ENCODE measurements at places on chromosomes 2 and 18.

- DNase-seq = no peak
Measured at GRCh38 chr2:168159754-168160585, 87.4 kb downstream of the STK39 start.

GRCh38 chr18:8529609-8530008 lies 79.6 kb upstream of the RAB12 start:
- DNase-seq = no peak

DNA sequence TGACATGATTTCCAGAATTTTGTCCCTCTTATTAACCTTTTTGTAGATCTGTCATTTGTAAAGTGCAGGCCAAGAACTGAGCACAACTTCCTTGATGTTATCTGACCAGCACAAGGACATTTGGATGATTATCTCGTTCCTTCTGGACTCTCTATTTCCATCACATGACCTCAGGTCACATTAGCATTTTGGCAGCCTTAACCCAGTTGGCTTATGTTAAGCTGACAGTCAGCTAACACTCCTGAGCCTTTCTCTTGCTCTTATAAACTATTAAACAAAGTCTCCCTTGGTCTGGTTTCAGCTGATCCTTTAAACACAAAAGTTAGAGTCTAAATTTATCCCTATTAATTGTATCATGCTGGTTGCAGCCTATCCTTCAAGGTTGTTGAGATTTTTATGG lies 167.2 kb upstream of the RBBP8 start:
- no peak for DNase-seq

DNA sequence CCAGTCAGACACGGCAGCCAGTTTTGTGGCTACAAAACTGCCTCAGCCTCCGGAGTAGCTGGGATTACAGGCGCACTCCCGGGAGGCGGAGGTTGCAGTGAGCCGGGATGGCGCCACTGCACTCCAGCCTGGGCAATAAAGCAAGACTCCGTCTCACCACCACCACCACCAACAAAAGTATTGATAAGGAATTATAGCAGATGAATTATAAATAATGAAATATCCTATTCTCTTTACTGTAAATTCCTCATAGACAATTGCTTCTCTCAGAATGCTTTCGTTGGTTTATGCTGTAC lies 1.4 kb upstream of the FAM161A start:
- DNase-seq = no peak

DNA sequence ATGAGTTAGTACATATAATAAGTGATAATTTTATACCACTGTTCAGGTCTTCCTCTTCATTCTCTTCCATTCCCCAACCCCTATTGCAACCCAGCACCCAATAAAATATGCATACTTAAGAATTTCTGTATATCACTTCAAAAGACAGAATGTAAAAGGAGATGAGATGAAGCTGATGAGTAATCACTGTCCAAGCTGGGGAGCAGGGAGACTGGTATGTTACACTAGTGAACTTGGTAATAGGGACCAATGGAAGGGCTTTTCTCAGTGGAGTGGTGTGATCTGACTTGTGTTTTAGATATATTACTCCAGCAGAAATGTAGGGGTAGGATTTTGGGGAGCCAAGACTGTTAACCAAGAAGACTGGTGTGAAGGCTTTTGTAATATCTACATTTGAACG lies 18.0 kb upstream of the ARHGAP28 start:
- DNase-seq = no peak

DNA sequence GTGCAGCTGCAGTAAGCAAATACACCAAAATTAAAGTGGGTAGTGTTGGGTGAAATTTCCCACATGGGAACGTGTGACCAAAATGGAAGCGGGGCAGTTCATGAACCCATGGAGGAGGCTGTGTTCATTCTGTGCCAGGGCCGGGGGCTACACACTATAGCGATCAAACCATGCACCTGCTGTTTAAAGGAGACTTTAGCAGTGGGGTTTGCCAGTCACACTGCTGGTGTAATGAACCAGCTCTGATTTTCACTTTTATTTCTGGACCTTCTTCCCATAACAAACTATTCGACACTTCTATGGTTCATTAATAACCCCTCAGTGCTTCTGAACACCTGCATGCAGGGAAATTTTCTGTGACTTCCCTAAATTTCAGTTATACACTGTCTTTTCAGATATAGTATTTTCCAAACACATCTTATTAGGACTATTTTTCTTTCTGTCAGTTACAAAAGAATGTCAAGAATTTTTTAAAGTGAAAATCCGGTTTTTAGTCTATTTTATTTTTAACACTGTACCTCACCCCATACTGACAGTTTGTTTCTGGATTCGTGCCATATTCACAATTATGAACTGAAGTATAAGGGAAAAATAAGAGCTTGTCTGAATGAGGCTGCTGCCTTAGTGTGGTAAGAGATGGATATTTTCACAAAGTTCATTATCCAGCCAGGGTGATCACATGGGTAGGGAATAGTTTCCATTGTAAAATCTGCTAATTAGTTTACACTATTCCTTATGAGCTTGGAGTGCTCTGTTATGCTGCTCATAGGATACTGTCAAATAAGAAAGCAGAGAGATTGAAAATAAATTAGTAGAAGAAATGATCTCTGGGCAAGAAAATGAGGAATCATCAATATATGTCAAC lies 111.3 kb upstream of the CAVIN2 start:
- DNase-seq = peak; percentile 48

- DNase-seq = no peak
Measured at GRCh38 chr2:172181840-172182239, 79.1 kb upstream of the DLX2 start.

- no peak for DNase-seq
Measured at GRCh38 chr2:98379311-98380202, 33.3 kb downstream of the CNGA3 start.

GRCh38 chr2:46117379-46117778 lies 179.8 kb upstream of the EPAS1 start:
- DNase-seq = no peak

DNA sequence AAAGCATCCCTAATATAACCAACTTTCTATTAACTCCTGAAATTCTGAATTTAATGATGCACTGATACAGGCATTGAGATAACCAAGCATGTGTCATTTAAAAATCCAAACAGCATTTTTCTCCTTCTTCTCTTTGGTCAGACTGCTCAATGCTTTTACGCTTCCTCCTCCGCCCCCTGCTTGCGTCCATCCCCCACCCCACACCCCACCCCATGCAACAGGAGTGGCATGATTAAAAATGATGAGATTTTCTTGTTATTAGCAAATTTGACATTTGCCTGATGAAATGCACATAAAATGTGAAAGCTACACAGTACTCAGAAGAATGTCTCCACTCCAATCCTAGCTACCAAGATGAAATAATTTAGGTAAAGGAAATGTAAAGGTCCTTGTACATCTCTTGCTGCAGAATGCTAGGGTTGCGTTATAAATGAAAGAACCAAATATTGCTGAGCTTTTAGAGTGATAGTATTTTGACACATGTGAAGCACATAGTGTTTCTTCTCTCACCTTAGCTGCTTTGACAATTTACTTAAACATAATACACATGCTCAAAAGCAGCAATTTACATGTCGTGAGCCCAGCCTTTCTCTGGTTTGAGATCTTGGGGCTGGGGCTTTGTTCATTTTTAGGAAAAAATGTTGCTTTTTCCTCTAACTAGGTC lies 263.8 kb downstream of the MEIS1 start:
- peak; percentile 41 for DNase-seq

GRCh38 chr2:230155359-230155758 lies 64.4 kb downstream of the SP110 start:
- DNase-seq = no peak

- no peak for DNase-seq
Measured at GRCh38 chr2:124065636-124066035, 40.5 kb downstream of the CNTNAP5 start.

- no peak for DNase-seq
Measured at GRCh38 chr2:191202209-191202721, 42.9 kb upstream of the MYO1B start.

- no peak for DNase-seq
Measured at GRCh38 chr18:43622024-43622423, 344.7 kb upstream of the SYT4 start.

DNA sequence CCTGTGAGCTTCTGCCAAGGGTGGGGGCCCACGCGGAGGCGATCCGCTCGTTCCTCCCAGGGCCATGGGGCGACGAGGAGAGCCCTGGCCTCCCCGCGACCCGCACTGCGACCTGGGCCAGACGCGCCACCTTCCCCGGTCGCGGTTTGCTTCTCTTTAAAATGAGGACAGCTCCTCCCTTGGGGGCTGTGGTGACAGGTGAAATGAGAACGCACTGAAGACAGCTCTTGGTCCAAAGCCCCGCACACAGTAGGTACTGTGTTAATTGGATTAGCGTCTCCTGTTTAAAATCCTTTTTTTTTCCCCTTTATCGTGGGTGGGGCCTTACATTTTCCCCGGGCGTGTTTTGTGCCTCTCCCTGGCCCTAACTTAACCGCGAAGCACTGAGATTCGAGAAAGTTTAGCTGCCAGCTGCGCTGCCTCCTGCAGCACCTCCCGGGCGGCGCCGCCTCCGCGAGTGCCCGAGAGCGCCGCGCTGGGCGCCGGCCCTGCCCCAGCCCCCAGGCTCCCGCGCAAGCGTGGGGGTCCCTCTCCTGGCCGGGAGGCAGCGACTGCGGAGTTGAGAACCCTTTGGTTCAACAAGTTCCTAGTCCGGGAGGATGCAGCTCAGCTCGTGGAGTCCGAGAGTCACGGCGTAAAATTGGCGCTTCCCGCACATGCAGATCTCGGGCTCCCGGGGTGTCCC lies 1.1 kb downstream of the HPCAL1 start:
- peak; percentile 74 for DNase-seq

DNA sequence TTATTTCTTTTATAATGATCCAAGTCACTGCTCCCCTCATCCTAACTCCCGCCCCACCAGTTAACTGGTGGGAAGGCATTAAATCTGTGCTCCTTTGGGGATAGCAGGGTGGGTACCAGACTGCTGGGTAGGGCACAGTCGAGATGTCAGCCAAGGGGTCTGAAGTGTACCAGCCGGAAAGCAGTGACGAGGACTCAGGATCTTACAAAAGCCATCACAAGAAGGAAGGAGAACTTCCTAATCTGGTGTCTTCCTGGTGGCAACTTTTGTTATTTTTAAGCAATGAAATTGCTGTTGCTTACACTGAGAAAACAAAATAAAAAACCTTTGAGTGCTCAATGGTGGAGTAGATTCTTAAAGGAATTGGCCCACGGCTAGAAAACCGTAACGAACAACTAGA lies 97.7 kb downstream of the ALPK2 start:
- no peak for DNase-seq

DNA sequence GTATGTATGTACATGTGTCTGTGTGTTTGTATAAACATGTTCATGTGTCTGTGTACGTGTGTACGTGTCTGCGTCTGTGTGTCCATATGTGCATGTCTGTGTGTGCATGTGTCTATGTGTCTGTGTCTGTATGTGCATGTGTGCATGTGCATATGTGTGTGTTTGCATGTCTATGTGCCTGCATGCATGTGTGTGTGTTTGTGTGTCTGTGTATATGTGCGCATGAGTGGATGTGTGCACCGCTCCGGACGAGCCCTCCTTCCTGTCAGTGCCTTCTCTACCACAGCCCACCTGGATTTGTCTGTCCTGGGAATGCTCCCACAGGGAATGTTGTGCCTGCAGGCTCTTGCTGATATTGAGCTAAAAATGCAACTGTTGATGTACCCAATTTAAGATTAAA lies 113.3 kb upstream of the EPC2 start:
- no peak for DNase-seq

- no peak for DNase-seq
Measured at GRCh38 chr18:59681521-59682004, 15.7 kb downstream of the CCBE1 start.

DNA sequence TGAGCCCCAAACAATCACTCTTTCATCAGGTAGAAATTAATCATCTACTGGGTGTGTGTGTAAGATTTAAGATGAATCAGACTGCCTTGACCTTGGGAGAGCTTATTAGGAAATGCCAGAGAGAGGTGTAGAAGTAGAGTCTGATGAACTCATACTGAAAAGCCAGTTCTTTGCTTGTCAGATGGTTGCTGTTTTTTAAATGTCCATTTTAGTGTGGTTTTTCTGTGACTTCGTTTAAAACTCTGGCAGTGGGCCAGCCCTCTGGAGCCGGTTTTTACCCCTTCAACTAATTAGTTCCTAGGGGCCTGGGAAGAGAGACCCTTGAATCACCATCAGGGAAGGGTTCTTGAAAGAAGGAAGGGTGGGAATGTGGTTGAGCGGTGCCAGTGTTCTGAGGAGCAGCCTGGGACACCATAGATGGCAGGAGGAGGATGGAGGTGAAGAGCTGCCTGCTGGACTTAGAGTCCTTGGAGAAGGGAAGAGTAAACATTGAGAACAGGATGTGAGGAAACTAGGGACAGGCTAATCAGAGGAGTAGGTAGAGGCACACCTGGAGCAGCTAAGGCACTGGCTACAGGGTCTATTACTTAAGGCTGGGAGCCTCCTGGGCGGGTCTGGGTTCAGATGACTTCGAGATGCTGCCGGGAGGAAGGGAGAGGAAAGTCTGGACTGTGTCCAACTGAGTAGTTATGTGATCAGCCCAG lies 66.1 kb downstream of the LRRFIP1 start:
- DNase-seq = no peak

- no peak for DNase-seq
Measured at GRCh38 chr2:74700643-74701372, 46.8 kb downstream of the SEMA4F start.

- DNase-seq = no peak
Measured at GRCh38 chr2:129139380-129139779, 820.7 kb upstream of the HS6ST1 start.

GRCh38 chr2:223273995-223274394 lies 222.0 kb downstream of the KCNE4 start:
- DNase-seq = no peak

- no peak for DNase-seq
Measured at GRCh38 chr2:37631292-37631691, 40.1 kb downstream of the CDC42EP3 start.

GRCh38 chr2:164151522-164151921 lies 415.7 kb upstream of the FIGN start:
- no peak for DNase-seq

DNA sequence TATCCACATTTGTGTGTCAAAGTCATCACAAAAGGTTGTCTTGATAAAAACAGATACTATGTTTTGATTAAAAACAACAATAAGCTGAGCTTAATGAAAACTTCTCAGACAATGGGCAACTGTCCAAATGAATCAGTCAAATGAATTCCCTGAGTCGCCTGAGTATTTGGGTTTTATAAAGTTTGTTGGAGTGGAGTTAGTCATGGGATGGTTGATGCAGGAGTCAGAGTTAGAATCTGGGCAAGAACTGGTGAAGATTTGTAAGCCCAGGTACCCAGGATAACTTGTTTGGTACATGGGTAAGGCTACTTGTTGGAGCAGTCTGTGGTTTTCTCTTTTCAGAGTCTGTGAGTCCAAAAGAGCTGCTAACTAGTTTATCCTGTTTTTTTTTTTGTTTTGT lies 34.4 kb upstream of the RAPGEF4 start:
- no peak for DNase-seq

Measured in eye (tissue), 1 donor.